NCI-H1417 treated with DMSO at 0.1 percent for 48 hours (cell line): ENCODE measurements at places on chromosomes 13 and 19.

DNA sequence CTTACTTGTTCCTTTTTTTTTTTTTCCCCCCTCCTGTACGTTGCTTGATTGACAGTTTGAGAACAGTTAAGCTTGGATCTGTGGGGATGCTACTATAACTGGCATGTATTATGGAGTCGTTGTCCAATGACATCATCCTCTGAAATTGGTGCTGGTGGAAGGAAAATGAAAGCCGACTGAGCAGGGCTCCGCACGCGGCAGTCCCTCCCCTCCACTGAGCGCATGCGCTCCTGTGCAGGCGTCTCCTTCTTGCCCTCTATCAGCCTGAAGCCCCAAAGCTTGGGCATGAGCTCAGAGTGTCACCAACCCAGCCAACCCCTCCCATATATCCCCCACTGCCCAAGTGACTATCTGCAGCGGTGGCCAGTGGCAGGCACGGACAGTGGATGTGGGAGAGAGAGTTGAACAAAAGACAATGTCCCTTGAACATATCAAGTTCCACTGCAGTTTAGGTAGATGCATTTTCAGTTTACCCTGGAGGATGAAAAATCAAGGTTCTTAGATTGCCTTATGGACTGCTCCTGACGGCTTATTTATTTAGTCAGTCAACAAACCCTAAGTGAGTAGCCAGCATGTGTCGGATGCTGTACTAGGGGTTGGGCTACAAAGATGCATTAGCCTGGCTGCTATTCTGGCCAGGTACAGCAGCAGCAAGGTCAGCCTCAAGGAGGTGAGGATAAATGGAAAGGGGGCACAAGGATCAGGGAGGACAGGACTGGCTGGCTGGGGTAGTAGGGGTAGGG, 20.8 kb downstream of the MBNL2 start:
- DNase-seq, result no peak

GRCh38 chr19:9323557-9323918, 441 bp upstream of the ZNF559 start:
- peak; percentile 62 for DNase-seq

- DNase-seq, result no peak
Observed at GRCh38 chr13:43822969-43823368, 36.2 kb upstream of the ENOX1 start.

- no peak for DNase-seq
Observed at GRCh38 chr19:17092696-17093095, 17.1 kb downstream of the MYO9B start.

DNA sequence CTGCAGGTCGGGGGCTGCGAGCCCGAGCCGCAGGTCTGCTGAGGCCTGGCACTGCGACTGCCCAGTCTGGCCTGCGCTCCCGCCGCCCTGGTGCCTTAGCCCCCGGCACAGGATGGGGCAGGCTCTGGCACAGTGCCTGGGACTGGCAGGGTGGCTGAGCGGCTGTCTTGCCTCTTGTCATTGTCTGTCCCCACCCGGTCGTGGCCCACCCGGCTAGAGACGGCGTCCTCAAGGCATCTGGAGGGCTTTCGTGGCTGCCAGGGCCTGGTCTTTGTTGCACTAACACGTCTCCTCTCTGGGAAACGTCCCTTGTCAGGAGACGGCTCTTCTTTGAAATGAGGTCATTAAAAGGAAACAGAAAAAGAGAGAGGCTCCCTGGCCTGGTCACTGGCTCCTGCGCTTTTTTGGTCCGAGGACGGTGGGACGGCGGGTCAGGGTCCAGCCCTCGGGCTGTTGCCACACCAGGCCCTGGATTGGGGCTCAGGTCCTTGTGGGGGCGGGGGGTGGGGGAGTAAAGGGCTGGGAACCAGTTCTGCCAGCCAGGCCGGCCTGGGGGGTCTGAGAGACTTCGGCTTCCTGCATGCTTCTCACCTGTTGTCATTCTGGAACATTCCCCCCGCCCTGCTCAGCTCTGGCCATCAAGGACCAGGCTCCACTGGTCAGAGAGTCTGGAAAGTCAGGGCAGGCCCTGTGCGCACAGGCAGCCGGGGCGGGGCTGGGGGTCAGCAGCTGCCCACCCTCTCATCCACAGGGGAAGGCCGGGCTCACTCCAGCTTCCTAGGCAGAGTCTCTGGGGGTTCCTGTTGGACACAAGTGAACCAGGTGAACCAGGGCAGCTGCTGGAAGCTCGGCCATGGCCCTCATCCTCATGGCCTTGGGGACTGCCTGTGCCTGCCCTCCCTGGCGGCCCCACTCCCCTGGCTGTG, 6.2 kb upstream of the ZNF554 start:
- DNase-seq, result no peak

GRCh38 chr19:16285769-16286498, 38.7 kb upstream of the KLF2 start:
- no peak for DNase-seq

GRCh38 chr13:39876258-39876657, 220.8 kb downstream of the COG6 start:
- DNase-seq, result no peak

GRCh38 chr19:31109636-31110035, 239.6 kb downstream of the TSHZ3 start:
- DNase-seq, result no peak

GRCh38 chr13:67635754-67636153, 405.6 kb upstream of the PCDH9 start:
- no peak for DNase-seq

DNA sequence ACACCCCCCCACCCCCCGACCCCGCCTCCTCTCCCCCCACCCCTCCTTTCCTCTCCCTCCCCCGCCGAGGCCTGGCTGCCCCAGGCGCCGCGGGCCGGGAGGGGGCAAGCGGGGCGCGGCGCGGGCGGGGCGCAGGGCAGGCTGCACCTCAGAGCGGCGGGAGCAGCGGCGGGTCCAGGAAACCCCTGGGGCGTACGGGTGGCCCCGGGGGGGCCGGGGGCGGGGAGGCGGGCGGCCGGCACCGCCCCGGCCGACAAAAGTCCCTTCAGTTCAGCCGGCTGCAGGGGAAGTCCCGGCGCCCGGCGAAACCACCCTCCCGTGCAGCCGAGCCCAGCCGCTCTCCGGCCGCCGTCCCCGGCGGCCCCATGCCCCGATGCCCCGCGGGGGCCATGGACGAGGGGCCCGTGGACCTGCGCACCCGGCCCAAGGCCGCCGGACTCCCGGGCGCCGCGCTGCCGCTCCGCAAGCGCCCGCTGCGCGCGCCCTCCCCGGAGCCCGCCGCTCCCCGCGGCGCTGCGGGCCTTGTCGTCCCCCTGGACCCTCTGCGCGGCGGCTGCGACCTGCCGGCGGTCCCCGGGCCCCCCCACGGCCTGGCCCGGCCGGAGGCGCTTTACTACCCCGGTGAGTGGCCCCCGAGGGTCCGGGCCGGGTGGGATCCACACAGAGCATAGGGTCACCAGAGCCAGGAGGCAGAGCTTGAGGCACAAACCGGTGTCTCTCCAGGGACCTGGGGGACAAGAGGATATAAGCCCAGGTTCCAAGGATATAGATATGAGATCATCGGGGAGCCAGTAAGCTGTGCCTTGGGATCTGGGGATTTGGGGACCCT, at the start of gene BCL3:
TSS of gene BCL3 (plus strand) at position 283 of the 829 bp plus-strand sequence. CDS start at position 366, 83 bp downstream.
- DNase-seq, result no peak

DNA sequence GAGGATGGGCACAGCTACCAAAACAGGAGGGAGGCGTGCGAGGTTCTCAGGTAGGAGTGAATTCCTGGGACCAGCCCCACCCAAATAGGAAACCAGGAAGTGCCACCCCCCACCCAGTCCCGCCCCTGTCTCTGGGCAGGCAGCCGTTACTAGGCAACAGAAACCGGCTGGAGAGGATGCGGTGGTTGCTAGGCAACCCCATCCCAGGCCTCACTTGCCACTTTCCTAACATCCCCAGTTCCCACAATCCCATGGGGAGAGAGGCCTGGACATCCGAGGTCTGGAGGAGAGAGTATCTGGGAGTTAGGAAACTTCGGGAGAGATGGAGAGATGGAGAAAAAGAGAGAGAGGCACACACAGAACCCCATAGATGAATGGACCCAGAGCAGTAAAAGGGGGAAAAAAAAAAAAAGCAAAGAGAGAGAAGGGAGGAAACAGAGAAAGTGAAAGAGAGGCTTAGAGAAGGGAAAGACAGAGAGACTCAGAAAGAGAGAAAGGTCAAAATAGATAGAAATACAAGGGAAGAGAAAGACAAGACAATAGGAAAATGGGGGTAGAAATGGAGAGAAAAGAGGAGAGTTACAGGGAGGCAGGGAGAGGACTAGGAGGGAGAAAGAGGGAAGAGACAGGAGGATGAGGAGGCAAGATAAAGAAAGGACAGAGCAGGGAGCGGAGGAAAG, 3.8 kb downstream of the GRIK5 start:
- no peak for DNase-seq

GRCh38 chr19:35264268-35265125, 4.3 kb upstream of the USF2 start:
- DNase-seq, result no peak

GRCh38 chr13:97978651-97979050, 25.2 kb downstream of the IPO5 start:
- DNase-seq, result no peak

- no peak for DNase-seq
Observed at GRCh38 chr19:41219924-41220567, 1.0 kb downstream of the AXL start.

- DNase-seq, result no peak
Observed at GRCh38 chr13:77230560-77230959, 96.3 kb downstream of the MYCBP2 start.

DNA sequence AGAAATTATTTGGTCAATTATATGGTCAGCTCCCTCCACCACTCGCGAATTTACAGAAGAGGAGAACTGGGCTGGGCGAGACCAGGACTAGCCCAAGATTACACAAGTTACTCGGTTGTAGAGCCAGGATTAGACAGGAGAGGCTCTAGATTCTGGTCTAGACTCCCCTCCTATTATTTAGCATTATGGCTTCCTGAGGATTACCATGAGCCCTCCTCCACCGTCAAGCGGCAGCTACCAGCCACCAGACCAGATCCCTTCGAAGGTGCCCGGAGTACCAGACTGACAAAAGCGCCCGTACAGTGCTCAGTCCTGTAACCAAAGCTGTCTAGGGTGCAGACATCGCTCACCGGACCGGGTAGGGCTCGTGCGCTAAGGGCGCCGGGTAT, 497 bp upstream of the MLNR start:
- DNase-seq, result no peak

GRCh38 chr13:51524312-51524711, 60.0 kb upstream of the WDFY2 start:
- DNase-seq, result no peak

GRCh38 chr19:6055013-6055795, 55.1 kb downstream of the RFX2 start:
- DNase-seq, result no peak
